ENCODE measurements at places on chromosomes 6 and 20.

- no peak for DNase-seq
Measured at GRCh38 chr6:159676890-159677505, 16.0 kb downstream of the SOD2 start.

DNA sequence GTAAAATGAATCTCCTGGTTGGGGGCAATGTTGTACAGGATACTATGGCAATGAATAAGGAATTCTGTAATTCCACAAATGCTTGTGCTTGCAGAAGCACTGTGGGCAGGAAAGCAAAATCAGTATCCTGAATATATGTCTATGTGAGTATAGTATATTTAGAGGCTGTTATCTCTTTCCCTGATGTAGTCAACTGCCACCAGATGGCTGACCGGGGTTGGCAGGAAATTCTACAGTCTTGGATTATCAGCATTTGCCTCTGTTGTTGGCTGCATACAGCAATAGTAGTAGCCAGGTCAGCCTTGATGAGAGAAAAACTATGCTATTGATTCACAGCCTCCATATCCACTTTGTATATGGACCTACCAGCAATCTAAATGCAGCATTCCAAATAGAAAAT lies 425.1 kb upstream of the JAG1 start:
- no peak for DNase-seq

- DNase-seq: no peak
Measured at GRCh38 chr20:39752262-39752876, 790.2 kb downstream of the DHX35 start.

DNA sequence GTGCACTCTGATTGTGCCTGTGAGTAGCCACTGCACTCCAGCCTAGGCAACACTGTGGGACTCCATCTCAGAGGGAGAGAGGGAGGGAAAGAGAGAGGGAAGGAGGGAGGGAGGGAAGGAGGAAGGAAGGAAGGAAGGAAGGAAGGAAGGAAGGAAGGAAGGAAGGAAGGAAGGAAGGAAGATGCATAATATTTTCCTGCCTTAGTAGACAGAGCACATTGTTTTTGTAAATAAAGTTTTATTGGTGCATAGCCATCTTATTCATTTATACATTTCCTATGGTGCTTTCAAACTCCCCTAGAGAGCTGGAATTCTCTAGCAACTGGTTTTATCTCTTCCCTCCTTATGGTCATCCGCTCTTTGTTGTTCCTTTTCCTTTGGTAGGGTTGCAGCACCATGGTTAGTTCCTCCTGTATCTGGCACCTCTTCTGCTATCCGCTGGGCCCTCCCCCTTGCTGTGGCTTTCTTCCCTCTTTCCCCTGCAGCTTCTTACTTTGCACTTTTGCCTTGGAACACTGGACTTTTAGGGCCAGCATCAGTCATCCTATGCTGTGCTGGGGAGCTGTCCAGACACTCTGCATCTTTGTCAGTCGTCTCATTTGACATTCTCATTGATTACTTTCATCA lies 20.2 kb downstream of the GPR6 start:
- no peak for DNase-seq

- no peak for DNase-seq
Measured at GRCh38 chr6:113723182-113723581, 134.0 kb upstream of the MARCKS start.

Data from activated naive CD4-positive, alpha-beta T cell treated with Interleukin-2 at 50 U/mL for 16 hours (primary cell).